ENCODE measurements at places on chromosomes 5 and 9. TPM values are rescaled to one million over a fixed set of nuclear protein-coding genes. Genes with fewer than 3 reads are reported as not detected.

The DCANP1 gene
- total RNA-seq = not detected

The FCN1 gene
- not detected for total RNA-seq

The DEPDC1B gene
- 1.3 TPM for total RNA-seq

The PCDHGC5 gene
- total RNA-seq = 1.1 TPM

The SLC36A2 gene
- total RNA-seq = not detected
